ENCODE measurements at places on chromosomes 6 and 20. TPM values are rescaled to one million over a fixed set of nuclear protein-coding genes. Genes with fewer than 3 reads are reported as not detected.

- DNase-seq = peak; percentile 73
Measured at GRCh38 chr20:36384022-36384619, 78.0 kb downstream of the DLGAP4 start.

Gene CCM2L
- polyA plus RNA-seq = 9.9 TPM

- DNase-seq = no peak
Measured at GRCh38 chr6:17047889-17048288, 54.0 kb upstream of the STMND1 start.

DNA sequence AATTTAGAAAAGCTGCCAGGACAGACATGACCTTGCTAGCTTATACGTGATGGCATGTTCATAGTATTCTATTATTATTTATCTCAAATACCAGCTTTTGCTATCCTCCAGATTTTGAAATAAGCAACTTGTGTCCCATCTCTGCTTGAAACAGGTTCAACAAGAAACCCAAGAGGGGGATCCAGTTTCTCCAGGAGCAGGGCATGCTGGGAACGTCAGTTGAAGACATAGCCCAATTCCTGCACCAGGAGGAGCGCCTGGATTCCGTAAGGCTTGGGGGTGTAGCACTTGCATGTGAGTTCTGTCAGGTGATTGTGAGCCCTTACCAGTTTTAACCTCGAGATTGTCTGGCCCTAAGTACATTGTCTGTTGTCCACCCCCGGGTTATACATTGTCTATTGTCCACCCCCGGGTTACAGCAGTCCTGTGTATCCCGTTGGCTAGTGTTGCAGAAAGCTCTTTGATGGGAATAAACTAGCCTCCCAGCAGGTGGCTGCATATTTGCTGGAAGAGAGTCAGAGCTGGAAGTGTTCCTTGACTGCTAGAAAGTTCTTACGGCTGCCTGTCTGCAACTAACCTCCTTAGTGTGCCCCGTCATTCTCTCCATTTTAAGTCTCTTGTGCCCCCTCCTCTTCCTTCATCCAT, 61.4 kb upstream of the CSE1L start:
- no peak for DNase-seq

DNA sequence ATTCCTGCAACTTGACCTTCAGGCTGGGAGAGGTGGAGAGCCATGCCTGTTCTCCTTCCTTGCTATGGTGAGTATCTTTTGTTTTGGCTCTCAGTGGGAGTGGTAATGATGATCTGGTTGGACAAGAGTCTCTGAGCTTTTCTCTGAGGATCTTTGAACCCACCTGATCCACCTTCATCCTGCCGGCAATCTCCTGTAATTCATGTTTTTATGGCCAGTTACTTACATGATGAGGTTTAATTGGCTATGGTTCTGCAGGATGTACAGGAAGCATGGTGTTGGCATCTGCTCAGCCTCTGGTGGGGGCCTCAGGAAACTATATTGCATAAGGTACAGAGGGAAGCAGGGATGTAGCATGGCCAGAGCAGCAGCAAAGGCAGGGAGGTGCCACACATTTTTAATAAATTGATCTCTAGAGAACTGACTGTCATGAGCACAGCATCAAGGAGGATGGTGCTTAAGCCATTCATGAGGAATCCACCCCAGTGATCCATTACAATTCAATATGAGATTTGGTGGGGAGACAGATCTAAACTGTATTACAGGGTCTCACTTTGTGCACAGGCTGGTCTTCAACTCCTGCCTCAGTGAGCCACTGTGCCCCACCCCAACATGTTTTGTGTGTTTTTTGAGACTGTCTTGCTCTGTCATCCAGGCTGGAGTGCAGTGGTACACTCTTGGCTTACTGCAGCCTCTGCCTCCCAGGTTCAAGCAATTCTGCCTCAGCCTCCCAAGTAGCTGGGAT, 10.0 kb downstream of the HSPA1B start:
- DNase-seq = no peak

Gene GTPBP2
- polyA plus RNA-seq = 19.7 TPM

- no peak for DNase-seq
Measured at GRCh38 chr6:117345292-117345610, 79.9 kb downstream of the VGLL2 start.

GRCh38 chr20:5606350-5606749, 143.9 kb upstream of the SHLD1 start:
- no peak for DNase-seq

DNA sequence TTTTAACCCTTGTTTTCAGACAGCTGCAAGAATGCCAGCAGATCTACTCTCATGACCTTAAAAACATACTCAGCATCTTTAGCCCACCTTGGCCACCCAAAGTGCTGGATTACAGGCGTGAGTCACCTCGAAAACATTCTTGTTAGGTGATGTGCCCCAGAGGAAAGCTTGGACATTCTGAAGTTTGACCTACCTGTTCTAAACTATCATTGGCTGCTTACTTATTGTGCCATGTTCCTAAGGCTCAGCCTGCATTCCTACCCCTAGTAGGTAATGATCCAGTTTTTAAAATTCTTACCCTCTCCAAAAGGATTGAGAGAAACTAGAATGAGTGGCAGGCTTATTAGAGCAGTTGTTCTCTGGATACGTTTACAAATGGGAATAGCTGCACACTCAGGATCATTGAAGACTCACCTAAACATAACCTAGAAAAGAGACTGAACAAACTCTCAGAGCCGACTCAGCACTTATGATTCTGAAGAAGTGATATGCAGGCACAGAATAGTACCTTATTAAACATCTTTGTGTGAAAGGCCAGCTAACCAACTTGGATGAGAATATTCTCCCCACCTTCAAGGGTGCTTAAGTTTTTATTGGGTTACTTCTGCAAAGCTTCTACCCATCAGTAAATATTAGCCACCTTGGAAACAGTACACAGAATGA, 362.1 kb downstream of the NRN1 start:
- no peak for DNase-seq

DNA sequence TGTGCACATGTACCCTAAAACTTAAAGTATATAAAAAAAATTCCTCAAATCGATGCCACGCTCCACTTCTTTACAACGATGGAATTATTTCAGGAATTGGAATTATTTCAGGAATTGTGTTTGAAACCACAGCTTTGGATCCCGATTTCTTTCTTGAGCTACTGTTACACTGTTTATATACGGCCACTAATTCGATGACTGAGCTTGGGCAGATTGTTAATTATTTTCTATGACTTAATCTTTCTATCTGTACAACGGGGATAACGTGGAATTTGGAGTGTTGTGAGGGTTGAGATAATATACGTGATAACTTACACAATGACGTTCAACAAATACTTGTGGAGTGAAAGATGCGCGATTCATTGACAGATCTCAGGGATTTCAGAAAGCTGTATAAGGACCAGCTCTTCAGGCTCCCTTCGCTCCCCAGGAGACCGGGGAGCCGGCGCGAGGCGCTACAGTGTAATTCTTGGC, 171.3 kb downstream of the SLC16A10 start:
- no peak for DNase-seq

- DNase-seq = no peak
Measured at GRCh38 chr6:92011681-92012245, 1407.6 kb downstream of the EPHA7 start.
